Activated T-helper 1 cell treated with Interleukin-2 at 50 U/mL for 16 hours (primary cell): ENCODE measurements at places on chromosomes 5 and 9.

- DNase-seq: no peak
Measured at GRCh38 chr9:125497906-125498305, 209.1 kb downstream of the MAPKAP1 start.

- no peak for DNase-seq
Measured at GRCh38 chr5:53368966-53369605, 111.3 kb upstream of the FST start.

DNA sequence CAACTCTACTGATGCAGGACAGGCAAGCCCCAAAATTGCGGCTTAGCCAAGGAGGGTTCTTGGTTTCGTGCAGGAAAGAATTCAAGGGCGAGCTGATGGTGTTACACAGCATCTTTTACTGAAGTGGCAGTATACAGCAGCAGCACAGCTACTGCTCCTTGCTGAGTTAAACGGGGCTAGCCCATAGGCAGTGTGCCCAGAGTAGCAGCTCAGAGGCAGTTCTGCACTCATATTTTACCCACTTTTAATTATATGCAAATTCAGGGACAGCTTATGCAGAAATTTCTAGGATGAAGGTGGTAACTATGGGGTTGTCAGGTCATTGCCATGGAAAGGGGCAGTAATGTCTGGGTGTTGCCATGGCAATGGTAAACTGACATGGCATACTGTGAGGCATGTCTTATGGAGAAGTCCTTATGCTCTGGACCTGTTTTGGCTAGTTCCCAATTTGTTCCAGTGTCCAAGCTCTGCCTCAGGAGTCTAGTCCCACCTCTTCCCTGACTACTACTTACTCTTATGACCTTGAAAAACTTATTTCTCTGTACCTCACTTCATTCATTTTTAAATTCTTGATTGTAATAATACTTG, 2.0 kb upstream of the SPINK9 start:
- DNase-seq: no peak

DNA sequence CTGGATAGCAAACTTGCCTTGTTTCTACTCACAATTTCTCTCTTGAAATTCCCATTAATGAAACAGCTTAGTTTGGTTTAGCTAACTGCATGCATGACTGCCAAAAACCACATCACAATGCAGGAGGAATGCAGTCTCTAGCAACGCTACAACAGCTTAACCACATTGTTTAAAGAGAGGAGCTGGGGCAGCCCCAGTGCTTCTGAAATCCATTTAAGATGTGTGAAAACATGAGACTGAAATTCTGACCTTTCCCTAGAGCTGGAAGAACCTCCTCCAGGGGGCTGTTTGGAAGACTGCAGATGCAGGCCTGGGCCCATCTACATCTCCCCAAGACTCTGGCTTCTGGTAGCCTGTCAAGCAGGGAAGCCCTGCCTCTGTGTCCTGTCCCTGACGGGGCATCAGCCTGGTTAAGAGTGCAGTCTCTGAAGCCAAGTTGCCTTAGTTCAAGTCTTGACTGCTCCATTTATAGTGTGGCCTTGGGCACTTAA, 157.1 kb downstream of the ZNF462 start:
- no peak for DNase-seq

GRCh38 chr5:147835386-147835798, 3.9 kb upstream of the SPINK1 start:
- DNase-seq: no peak

DNA sequence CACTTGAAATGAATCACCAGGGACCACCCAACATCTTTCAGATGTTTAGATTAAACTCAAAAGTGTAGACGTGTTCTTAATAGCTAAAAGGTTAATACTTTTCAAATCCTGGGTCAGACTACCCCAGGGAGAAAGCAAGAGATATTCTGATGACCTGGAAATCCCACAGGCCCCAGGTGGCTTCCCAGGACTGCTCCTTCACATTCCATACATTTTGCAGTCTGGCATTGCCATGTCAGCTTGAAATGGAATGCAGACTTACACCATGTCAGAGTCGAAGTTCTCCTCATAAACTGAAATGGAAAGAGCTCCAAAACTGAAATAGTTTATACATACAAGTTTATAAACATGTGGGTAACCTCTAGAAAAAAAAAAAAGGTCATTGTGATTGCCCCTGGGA, 61.5 kb downstream of the TMEM167A start:
- DNase-seq: no peak

DNA sequence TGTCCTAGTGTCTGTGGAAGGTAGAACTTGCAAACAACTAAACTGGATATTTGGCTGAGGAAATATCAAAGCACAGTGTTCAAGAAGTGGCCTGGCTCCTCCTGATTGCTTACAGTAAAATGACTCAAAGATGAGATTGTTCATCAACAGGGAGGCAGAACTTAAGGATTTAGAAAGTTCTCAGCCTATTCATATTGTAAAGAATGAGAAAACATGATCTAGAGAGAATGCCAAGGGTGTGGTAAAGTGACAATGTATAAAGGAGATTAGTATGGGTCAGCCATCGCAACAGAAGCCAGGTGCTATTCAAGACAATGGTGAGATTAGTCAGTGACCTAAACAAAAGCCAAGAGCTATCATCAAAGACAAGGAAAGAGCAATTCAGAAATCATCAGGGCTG, 372.3 kb downstream of the SPOCK1 start:
- no peak for DNase-seq

DNA sequence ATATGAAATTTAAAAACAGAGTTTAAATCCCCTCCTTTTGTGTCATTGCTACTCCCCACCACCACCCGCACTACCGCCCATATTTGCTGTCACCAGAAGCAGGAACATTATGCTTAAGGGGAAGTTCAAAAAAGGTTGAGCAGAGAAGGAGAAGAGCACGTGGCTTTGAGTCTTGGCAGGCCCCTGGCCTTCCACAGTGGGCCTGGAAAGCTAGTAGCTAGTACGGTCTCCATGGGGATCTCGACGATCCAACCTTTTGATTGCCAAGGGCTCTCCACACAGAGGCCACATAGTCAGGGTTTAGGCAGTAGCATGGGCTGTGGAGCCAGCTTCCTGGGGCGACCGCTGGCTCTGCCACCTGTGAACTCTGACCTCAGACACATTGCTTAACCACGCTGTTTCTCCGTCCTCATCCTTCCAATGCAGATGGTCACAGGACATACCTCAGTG, 90.1 kb downstream of the GOLPH3 start:
- no peak for DNase-seq

- peak; percentile 47 for DNase-seq
Measured at GRCh38 chr9:34252670-34253459, 74.0 kb downstream of the UBAP1 start.

DNA sequence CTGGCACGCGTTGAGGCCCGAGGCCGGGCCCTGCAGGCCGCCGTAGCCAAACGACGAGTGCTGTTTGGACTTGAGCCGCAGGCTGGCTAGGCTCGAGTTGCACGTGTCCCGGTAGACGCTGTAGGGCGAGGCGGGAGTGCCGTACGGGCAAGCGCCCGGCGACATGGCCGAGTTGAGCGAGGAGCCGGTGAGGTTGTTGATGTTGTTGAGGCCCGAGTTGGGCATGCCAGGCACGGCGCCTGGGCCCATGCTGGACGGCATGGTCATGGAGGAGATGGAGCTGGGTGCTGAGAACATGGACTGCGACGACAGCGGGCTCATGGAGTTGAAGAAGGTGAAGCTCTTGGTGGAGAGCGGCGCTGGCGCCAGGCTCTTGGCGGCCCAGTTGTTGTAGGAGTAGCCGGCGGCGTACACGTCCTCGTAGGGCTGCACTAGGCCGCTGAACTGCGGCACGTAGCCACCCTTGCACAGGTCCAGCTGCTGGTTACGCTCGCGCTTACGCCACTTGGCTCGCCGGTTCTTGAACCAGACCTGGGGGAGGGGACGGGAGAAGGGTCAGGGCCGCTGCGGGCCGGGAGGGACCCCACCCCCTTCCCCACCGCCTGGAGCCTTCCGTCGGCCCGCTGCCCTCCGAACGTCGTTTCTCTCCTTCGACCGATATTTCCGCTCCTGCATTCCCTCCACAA, 5.1 kb downstream of the PITX1 start:
- DNase-seq: no peak

DNA sequence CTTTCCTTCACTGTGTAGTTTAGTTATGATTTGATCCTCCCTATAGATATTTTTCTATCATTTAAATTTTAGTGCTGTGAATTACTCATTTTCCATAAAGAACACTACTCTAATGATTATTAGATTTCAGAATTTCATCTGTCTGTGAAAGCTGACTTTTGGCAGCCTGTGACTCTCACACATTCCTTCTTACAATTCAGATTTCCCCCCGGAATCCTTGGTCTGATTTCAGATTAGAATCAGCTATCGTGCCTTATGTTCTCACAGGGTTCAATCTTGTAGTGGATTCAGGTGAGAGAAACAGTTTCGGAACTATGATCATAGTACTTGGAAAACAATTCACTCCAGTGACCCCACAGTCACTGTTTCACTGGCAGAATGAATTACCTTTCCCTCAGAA, 26.2 kb downstream of the ZNF474 start:
- DNase-seq: no peak

GRCh38 chr5:141780240-141780951, 97.8 kb downstream of the PCDH1 start:
- no peak for DNase-seq

- DNase-seq: no peak
Measured at GRCh38 chr5:10565785-10566542, 2.1 kb downstream of the ANKRD33B start.

DNA sequence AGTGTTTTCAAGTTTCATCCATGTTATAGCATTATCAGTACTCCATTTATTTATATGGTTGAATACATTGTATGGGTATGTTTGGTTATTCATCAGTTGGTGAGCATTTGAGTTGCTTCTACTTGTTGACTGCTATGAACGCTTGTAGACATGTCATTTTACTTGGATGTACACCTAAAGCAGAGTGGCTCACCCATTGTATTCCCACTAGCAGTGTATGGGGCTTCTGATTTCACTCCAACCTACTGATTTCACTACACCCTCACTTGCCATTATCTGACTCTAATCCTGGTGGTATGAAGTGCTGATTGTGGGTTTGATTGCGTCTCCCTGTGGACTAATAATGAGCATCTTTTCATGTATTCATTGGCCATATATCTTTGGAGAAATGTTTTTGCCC, 9.5 kb downstream of the NPM1 start:
- no peak for DNase-seq

- no peak for DNase-seq
Measured at GRCh38 chr5:142816531-142817430, 46.6 kb downstream of the ARHGAP26 start.

GRCh38 chr5:179869101-179869500, 10.5 kb upstream of the MRNIP start:
- DNase-seq: no peak

DNA sequence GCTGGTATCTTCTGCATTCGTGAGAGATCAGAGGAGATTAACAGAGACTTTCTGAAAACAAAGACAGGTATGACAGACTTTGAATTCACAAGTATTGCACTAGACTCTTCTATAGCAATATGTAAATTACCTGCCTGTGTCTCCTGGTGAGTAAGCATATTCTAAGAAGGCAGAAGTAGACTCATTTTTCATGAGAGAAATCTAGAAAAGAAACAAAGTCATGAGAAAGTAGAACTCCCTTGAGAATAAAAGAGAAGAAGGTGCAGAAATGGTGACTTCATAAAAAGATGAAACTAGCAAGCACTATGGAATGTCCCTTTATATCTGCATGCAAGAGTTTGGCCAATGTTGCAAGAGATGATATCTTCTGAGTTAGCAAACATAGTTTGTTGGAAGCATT, 419.8 kb downstream of the DMRT2 start:
- DNase-seq: no peak

DNA sequence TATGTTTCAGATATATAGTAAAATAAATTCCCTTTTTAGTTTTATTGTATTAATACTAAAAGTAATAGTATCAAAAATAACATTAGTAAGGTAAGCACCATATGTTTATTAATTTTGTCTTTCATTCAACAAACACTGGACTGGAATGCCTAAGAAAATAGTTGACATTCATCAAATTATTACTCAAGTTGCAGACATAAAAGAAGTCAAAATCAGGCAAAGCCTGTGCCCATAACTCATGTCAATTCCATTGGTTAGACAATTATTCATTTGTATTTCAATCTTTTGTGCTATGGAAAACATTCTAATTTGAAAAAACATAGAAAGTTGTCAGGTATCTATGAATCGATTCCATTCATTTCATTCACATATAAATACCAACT, 158.9 kb downstream of the CEMIP2 start:
- DNase-seq: no peak

GRCh38 chr9:104278929-104279496, 184.9 kb downstream of the SMC2 start:
- DNase-seq: no peak

- no peak for DNase-seq
Measured at GRCh38 chr9:29285818-29286217, 1712.5 kb upstream of the C9orf72 start.

GRCh38 chr5:1873243-1873959, 9.3 kb downstream of the IRX4 start:
- DNase-seq: no peak

DNA sequence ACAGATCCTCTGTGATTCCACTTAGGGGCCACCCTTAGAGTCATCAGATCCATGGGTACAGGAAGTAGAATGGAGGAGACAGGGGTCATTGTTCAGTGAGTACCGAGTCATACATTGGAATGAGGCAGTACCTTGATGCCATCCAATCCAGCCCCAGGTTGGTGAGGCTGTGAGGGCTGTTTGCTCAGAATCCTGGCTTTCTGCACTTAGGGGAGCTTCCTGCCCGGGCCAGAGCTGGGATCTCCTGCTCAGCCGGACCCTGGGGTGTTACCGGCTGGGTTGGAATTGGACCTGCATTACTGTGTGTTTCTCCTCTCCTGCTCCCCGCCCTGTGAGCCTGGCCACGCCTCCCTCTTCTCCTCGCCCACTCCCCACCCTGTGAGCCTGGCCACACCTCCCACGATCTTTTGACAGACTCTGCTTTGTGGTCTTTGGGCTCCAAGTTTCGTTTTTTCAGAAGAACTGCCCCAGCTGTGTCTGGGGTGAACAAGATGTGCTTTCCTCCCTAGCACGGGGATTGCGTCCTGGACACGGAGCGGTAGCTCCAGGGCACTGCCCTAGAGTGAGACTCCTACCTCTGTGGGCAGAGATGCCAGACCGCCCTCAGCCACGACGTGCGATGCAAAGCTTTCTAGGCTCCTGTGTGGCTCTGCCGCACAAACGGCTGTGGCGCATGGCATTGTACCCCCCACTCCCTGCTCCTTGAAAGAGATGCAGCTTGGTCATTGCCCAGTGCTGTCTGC, 15.4 kb downstream of the TRAF2 start:
- DNase-seq: peak; percentile 26

GRCh38 chr5:150960791-150961396, 56.1 kb upstream of the ZNF300 start:
- no peak for DNase-seq

- DNase-seq: no peak
Measured at GRCh38 chr5:153404747-153405146, 85.7 kb upstream of the GRIA1 start.

- no peak for DNase-seq
Measured at GRCh38 chr9:121398374-121398773, 28.3 kb upstream of the STOM start.

GRCh38 chr9:113521693-113522255, 58.2 kb downstream of the RGS3 start:
- no peak for DNase-seq

- DNase-seq: no peak
Measured at GRCh38 chr5:150804388-150804787, 25.8 kb downstream of the SMIM3 start.

- DNase-seq: no peak
Measured at GRCh38 chr5:3704661-3705060, 109.0 kb downstream of the IRX1 start.
